ENCODE measurements at places on chromosomes 12 and 14. TPM values are rescaled to one million over a fixed set of nuclear protein-coding genes. Genes with fewer than 3 reads are reported as not detected.

The METTL1 gene
- total RNA-seq = 12.5 TPM

The FOXG1 gene
- total RNA-seq = not detected

The SLC24A4 gene
- 3.2 TPM for total RNA-seq

The AVPR1A gene
- total RNA-seq = 0.10 TPM

The GLS2 gene
- 1.6 TPM for total RNA-seq

The NRXN3 gene
- total RNA-seq = not detected

The RPGRIP1 gene
- 0.68 TPM for total RNA-seq

The ACSM4 gene
- total RNA-seq = not detected
